ENCODE measurements at places on chromosomes 13 and 19.
A peak's percentile ranks its signal among the peaks of the same experiment; 100 is the strongest.

DNA sequence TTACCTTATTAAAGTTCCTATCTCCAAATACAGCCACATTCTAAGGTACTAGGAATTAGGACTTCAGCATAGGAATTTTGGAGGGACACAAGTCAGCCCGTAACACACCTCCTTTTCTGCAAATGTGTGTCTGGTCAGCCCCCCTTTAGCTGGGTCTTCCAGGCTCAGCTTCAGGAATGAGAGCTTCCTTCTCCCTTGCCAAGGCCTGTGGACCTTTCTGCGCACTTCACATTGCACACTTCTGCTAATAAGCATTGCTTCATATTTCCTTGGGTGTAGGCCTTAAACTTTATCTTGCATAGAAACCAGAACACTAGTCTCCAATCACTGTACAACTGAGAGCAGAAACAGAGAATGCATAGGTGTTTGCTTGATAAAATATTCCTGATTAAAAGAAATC lies 4.5 kb upstream of the STK24 start:
- DNase-seq: no peak

GRCh38 chr19:41420101-41420880 lies 6.9 kb downstream of the B3GNT8 start:
- DNase-seq: no peak

- DNase-seq: no peak
Observed at GRCh38 chr13:105346141-105346775, 1189.2 kb downstream of the EFNB2 start.

DNA sequence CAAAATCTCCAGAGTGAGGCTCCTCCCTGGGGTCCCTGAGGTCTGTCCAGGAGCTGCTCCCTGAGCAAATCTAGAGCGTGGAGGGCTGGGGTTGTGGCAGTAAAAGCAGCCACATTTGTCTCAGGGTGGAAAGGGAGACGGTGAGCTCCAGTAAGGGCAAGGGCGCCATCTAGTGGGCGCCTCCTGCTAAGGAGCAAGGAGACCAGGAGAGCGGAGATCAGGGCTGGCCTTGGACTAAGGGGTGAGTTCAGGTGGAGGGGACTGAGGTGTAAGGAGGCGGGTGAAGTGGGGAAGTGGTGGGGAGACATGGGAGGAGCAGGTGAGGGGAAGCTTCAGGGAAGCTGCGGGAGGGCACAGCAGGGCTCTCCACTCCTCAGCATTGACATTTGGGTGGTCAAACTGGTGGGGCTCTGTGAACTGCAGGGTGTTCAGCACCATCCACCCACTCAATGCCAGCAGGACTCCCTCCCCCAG lies 5.3 kb upstream of the CEACAM21 start:
- DNase-seq: peak; percentile 87

GRCh38 chr19:7926021-7926726 lies at the start of gene CTXN1:
Gene CTXN1, minus strand, starts transcription at chr19:7926135. Its CDS starts 597 bp downstream, at chr19:7925538.
- peak; percentile 85 for DNase-seq

- DNase-seq: no peak
Observed at GRCh38 chr13:21698817-21699679, 28.2 kb downstream of the FGF9 start.

GRCh38 chr19:53549340-53549739 lies 11.4 kb downstream of the ZNF331 start:
- DNase-seq: no peak

- no peak for DNase-seq
Observed at GRCh38 chr13:30165796-30166195, 141.6 kb downstream of the KATNAL1 start.

DNA sequence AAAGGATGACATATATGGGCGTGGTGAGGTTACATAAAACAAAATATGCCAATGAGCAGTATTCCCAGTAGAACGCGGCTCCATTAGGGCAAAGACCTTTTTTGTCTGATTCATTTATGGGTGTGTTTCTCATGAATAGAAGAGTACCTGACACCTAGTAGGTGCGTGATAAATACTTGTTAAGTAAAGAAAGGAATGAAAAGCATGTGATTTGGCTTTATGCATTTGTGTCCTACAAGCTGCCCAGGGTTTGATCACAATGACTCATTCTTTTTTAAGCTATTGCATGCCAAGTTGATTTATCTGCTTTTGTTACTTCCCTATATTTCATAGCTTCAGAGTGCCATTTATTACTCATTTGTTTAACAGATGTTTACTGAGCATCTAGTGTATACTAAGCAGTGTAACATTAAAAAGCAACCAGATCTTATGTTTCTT lies 19.1 kb upstream of the KCTD4 start:
- no peak for DNase-seq

DNA sequence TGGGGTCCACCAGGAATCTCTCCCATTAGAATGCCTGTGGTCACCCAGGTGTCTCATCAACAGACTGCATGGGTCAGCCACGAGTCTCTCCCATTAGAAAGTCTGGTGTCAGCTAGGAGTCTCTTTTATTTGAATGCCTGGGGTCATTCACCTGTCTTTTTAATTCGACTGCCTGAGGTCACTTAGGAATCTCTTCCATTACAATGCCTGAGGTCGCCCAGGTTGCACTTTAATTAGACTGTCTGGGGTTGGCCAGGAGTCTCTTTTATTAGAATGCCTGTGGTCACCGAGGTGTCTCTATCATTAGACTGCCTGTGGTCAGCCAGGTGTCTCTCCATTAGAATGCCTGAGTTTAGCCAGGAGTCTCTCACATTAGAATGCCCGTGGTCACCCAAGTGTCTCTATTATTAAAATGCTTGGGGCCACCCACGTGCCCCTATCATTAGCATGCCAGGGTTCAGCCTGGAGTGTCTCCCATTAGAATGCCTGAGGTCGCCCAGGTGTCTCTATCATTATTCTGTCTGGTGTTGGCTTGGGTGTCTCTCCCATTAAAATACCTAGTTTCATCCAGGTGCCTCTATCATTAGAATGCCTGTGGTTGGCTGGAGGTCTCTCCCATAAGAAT lies 1474.3 kb downstream of the UQCRFS1 start:
- no peak for DNase-seq

DNA sequence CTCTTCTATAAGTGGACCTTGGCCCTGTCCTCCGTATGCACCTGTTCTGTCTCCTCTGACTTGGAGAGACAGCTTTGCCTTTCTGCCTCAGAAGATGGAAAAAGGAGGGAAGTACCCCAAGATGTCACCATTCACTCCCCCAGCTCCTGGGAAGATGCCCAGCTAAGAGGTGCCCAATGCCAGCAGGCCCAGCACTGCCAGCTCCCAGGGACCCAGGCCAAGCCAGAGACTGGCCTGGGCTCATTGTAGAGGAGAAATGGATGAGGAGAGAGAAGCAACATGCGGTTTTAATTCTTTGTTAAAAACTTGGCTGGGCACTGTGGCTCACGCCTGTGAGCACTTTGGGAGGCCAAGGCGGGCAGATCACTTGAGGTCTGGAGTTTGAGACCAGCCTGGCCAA lies 111.5 kb upstream of the ZNF507 start:
- DNase-seq: no peak

DNA sequence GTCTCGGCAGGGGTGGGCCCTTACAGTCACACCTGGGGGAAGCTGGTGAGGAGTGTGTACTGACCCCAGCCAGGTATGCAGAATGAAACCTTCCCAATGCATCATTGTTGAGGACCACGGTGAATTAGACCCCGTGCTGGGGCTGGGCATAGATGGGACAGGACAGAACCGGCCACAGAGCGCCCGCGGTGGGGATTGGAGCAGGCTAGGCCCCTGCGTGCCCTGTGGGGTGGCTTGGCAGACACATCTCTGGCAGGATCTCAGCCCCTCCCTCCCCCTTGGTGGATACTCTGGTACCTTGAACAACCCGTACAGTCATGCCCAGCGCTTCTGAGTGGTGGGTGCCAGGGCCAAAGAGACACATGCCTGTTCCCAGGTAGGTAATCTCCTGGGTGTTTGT lies 200.6 kb downstream of the TEX29 start:
- DNase-seq: no peak

- DNase-seq: no peak
Observed at GRCh38 chr19:14416817-14417231, 2.3 kb downstream of the DDX39A start.

- no peak for DNase-seq
Observed at GRCh38 chr13:60288569-60288968, 108.5 kb upstream of the TDRD3 start.

DNA sequence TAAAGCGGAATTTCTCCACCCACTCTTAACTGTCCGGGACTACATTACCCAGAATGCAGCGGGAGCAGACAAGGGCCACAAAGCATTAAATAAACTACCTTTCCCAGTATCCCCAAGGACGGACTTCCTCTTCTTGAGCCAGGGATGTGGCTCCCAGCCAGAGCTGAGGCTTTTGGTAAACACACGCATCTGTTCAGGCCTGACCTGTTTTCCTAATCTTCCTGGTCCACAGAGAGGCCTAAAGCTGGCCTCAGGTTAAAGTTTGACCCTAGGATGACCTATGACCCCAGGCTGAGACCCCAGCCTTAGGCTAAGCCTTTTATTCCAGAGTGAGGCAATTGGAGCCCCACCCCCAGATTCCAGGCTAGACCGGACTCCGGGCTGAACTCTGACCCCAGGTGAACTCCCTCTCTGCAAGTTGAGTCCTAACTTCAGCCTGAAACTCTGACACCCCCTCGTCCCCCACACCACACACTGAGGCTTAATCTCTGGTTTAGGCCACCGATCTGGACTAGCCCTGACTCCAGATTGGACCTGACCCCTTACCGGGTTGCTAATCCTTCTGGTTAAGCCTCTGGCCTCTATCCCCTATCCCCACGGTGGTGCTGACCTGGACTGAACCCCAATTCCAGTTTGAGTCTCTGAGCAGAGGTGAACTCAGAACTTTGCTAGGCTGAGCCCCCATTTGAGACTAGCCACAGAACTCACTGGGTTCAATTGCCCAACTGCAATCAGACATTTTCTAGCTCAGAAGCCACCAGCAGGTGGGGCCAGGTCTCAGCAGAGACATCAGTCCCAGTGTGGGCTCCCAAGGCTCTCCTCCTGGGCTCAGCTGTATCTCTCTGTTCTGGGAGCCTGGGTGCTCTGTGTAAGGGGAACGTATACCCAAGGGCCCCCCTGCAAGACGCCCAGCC lies 750 bp upstream of the GPR108 start:
- peak; percentile 83 for DNase-seq

DNA sequence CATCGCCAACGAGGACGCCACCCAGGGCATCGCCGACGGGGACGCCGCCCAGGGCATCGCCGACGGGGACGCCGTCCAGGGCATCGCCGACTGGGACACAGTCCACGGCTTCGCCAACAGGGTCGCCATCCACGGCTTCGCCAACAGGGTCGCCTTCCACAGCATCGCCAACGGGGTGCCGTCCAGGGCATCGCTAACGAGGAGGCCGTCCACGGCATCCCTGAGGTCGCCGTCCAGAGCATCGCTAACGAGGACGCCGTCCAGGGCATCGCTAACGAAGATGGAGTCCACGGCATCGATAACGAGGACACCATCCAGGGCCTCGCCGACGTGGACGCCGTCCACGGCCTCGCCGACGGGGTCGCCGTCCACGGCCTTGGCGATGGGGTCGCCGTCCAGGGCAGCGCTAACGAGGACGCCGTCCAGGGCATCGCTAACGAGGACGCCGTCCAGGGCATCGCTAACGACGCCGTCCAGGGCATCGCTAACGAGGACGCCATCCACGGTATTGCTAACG lies 947.8 kb downstream of the TUBA3C start:
- DNase-seq: no peak

GRCh38 chr19:5932609-5933262 lies 18.7 kb downstream of the CAPS start:
- DNase-seq: no peak

- DNase-seq: no peak
Observed at GRCh38 chr19:30665449-30665848, 293.3 kb downstream of the ZNF536 start.

DNA sequence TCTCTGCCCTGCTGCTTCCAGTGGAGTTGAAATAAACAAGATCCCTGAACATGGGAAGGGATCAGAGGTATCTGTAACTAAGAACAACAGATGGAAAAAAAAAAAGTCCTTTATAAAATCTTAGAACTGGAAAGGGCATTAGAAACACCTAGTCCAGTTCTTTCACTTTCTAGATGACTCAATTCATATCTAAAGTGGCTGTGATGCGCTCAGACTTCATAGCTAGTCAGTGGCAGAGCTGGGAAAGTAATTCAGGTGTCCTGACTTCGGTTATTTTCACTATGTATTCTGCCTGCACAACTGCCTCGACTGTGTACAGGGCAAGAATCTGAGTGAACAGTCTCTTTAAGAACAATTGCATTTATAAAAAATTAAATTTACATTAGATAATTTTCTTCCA lies 151.8 kb upstream of the TMTC4 start:
- DNase-seq: no peak

DNA sequence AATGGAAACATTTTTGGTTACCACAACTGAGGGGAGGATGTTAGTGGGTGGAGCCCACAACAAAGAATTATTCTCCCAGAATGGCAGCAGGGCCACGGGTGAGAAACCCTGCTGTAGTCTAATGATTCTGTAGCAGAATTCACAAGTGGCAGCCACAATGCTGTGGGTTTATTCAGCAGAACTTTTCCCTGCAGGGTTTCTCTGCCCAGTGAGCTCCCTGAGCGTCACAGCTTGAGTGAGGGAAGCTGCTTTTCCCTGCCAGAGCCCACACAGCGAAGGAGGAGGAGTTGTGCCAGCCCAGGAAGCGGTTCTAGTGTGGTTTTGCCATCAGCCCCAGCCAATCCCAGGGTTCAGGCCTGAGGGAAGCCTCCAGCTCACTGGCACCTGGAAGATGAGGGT lies 4.4 kb downstream of the ATP12A start:
- peak; percentile 55 for DNase-seq

DNA sequence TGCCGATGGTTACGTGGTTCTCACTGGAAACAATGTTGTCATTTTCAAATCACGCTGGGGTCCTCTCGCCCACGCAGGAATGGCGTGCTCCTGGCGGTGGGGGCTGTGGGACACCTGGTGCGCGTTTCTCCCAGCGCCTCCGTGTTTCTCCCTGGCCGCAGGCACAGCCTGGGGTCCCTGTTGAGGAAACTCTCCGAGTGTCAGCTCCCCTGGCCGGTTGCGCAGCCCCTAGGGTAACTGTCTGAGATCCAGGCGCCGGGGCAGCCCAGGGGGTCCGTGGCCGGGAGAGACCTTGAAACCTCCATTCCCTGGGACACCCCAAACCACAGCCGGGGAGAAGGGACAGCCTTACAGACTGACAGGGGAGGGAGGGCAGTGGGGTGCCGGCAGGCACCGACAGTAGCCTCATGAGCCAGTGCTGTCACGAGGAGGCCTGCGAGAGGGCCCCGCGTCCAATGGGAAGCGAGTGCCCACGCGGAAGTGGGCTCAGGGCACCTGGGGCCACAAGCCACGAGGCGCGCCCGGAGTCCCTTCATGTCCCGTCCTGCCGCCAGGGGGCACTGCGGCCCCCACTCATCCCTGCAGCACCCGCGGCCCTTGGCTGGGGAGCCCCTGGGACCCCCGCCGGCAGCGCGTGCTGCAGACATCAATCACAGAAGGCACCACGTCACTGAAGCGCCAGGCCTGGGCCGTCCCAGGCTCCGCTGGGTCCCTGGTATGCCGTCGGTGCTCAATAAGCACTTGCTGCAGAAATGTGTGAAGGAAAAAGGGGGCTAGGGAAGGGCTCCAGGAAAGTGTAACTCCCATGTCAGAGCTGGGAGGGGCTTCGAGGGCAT lies 9.5 kb downstream of the ADAMTSL5 start:
- DNase-seq: peak; percentile 83
